ENCODE measurements at places on chromosomes 11 and 22.

- peak; percentile 85 for DNase-seq
Observed at GRCh38 chr11:18383388-18384156, 10.8 kb upstream of the LDHA start.

DNA sequence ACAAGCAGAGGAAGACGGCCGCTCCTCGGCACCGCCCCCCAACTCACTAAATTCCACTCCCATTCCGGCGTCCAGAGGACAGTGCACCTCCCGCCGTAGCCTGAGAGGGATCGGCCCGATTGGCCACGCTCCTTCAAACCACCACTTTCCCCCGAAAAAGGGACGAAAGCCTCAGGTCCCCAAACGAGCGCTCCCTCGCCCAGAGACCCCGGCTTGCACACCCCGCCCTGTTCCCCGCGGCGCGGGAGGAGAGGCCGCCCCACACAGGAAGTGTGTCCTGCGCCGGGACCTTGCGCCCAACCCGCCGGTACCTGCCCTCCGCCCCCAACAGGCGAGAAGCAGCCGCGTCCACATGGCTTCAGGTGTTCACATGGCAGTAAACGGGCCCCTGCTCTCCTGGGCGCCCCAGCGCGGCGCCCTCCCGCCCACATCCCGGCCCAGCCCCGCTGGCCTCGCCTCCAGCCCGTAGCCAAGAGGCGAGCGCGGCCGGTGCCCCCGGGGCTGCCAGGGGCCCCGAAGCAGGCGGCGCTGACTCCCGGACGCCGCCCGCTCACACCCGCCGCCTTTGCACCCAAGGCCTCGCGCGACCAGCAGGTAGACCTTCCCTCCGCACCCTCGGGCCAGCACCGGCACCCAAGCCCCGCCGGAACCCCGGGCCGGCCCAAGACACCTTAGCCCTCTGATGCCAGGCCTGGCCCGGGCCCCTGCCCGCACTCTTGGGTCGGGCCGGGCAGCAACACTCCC lies 849 bp downstream of the TCF20 start:
- DNase-seq, result peak; percentile 82

DNA sequence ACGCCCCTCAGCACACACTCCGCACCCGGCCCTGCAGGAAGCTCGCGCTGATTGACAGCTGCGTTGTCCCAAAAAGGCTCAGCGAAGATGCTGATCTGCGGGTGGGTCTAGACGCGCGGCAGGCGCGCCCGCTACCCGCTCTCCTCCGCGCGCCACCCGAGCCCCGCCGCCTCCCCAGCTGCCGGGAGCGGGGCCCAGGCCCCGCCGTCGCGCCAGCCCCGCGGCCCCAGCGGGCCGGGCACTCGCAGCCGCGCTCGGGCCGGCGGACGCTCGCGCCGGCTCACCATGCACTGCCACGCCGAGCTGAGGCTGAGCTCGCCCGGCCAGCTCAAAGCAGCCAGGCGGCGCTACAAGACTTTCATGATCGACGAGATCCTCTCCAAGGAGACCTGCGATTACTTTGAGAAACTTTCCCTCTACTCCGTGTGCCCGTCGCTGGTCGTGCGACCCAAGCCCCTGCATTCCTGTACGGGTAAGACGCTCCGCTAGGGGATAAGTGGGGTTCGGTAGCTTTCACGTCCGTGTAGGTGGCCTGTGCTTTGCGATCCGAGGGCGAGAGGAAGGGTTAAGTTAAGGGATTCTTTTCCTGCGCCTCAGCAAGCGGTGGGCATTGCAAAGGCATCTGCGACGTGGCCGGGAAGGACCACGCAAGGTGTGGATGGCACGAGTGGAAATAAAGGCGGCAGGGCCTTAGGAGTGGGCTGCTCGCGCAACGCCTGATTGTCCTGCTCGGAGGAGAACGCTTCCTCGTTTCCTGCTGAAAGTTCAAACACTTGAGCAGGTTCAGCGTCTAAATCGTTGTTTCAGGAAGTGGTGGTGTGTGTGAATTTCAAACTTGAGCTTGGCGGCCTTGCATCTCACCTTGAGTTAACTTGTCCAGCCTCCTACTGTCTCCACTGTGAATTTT lies at the start of gene BARX2:
Gene BARX2 (plus strand): TSS at position 98 of the 907 bp plus-strand sequence. CDS start 188 bp downstream, at position 286.
- peak; percentile 21 for DNase-seq

GRCh38 chr11:8294251-8294935 lies 30.7 kb upstream of the LMO1 start:
- DNase-seq, result no peak

DNA sequence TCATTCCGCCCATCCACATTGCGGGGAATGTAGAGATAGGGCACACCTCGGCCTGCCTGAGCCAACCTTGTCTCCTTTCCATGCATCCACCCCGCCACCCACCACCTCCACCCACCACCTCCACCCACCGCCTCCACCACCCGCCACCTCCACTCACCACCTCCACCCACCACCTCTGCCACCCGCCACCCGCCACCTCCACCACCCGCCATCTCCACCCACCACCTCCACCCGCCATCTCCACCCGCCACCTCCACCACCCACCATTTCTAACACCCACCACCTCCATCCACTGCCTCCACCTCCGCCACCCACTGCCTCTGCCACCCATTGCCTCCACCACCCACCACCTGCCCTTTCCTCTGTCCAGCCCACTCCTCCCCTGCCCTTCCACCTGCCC lies 78.4 kb downstream of the IGLL1 start:
- DNase-seq, result no peak
